Smooth muscle cell of the brain vasculature (primary cell): ENCODE measurements at places on chromosomes 11 and 22.

GRCh38 chr11:65496304-65497140, 2.3 kb upstream of the MALAT1 start:
- no peak for DNase-seq

GRCh38 chr22:28410050-28410816, 269.4 kb downstream of the TTC28 start:
- no peak for DNase-seq

GRCh38 chr22:31929167-31929930, 15.0 kb upstream of the YWHAH start:
- DNase-seq: no peak

GRCh38 chr11:122963961-122964360, 17.7 kb downstream of the BSX start:
- no peak for DNase-seq

GRCh38 chr11:107293677-107294344, 163.8 kb downstream of the CWF19L2 start:
- no peak for DNase-seq

- DNase-seq: no peak
Measured at GRCh38 chr11:47099214-47099917, 77.3 kb downstream of the ARFGAP2 start.

- no peak for DNase-seq
Measured at GRCh38 chr11:73445980-73446379, 69.8 kb downstream of the RELT start.

DNA sequence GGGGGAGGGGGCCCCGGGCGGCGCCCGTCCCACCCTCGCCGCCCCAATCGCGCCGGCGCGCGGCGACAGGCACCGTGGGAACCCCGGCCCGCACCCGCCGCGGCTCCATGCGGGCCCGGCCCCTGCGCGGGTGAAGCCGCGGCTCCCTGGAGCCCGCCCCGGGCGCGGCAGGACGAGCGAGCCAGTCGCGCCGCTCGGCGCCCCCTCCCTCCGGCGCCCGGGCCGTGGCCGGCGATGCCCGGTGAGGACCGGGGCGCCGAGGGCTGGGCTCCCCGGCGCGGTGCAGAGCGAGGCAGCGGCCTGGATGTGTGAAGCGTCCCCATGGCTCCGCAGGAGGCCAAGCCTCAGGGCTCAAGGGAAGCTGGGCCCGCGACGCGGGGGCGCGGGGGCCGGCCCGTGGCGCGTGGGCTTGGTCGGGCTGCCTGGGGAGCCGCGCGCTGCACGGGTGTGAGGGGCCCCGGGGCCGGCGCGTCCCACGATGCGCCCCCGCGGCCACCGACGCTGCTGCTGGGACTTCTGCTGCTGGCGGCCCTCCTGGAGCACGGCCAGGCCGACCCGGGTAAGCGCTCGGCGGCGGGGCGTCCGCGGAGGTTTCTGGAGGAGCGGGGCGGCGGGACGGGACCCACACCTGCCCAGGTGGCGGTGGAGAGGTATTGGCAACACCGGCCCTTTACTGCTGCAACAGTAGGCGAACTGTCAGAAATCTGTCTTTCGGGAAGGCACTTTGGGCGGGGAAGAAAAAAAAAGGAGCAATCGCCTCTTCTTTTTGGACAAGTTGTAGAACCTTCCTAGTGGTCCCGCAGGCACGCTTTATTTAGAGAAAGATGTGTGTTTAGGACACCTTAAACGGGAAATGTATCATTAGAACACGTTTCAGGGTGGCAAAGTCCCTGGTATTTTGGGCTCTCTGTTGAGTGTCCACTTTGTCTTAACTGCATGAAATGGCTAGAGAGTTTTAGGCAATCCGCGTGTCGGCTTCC, 119.4 kb downstream of the HIPK3 start:
- DNase-seq: no peak

DNA sequence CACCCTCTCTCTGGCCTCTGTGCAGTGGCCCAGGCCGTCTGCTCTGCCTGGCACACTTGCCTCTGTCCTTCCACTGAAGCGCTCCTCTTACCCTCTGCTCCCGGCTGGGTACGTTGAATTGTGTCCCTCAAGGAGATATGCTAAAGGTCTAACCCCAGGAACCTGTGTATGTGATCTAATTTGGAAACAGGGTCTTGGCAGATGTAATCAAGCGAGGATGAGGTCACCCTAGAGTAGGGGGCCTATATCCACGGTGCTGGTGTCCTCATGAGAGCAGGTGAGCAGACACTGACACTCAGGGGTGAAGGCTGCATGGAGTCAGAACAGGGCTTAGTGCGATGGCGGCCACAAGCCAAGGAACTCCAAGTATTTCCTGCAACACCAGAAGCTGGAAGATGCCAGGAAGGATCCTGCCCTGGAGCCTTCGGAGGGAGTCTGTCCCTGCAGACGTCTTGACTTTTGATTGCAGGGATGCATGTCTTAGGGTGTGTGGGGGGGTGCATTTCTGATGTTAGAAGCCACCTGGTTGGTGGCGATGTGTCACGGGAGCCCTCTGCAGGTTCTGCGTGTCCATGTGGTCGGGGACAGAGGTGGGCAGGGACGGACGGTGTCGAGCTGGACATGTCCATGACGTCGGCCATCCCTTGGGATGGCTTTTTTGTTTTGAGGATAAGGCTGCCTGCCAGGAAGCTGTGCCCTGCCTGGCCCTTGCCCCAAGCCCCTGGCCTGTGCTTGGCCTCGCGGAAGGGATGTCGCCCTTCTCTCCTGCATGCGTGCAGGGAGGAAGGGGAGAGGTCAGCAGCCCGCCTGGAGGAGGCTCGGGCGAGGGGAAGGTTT, 68.6 kb downstream of the LRP5 start:
- no peak for DNase-seq

DNA sequence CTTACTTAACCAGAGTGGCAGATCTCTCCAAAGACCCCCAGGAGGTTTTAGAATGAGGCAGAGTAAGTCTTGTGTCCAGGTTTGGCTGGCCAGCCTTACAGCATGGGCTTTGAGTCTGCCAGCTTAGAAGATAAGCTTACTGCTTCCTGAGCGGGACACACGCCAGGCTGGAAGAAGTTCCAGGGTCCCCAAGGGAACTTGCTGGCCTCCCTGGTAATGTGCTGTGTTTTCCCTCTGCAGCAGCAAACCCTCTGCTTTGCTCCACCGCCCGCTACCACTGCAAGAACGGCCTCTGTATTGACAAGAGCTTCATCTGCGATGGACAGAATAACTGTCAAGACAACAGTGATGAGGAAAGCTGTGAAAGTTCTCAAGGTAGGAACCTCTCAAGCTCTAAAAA, 154.2 kb downstream of the LDLRAD3 start:
- no peak for DNase-seq

DNA sequence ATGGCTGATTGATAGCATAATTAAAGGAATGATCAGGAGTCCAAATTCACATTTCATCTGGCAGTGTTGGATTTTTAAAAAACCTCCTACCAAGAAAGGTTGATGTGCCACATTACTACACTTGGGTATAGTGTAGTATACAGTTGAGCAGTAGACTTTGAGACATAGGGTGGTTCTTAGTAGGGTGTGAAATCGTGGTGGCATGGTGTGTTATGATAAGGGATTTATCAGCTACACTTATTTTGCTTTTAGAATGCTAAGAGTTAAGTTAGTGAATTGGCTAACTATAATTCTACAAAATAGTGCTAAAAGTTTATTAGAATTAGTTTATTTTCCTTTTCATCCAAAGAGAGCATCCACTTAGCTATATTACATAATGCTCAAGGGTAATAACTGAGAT, 13.1 kb downstream of the TBCEL start:
- no peak for DNase-seq

DNA sequence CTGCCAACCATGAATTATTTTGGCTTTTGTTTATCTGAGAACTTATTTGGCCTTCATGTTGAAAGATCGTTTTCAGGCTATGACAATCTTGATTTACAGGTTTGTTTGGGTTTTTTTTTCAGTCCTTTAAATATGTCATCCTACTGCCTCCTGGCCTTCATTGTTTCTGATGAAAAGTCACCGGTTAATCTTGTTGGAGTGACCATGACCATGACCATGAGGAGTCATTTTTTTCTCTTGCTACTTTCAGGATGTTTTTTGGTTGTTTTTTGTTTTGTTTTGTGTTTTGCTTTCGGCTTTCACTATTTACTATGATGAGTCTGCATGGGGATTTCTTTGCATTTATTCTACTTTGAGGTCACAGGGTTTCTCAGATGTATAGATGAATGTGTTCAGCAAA, 81.6 kb downstream of the BRD1 start:
- no peak for DNase-seq

GRCh38 chr11:118714816-118715215, 35.4 kb upstream of the TREH start:
- DNase-seq: no peak

DNA sequence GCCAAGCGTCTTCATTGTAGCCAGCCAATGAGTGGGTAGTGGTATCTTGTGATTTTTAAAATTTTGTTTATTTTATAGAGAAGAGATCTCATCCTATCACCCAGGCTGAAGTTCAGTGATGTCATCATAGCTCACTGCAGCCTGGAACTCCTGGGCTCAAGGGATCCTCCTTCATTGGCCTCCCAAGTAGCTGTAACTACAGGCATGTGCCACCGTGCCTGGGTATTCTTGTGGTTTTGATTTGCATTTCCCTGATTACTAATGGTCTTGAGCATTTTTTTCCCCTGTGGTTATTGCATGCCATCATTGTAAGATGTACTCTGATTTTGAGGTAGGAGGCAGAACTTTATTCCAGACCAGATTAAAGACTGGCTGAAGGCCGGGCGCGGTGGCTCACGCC, 2.4 kb upstream of the DENND6B start:
- no peak for DNase-seq

GRCh38 chr22:24504540-24504939, 9.4 kb downstream of the UPB1 start:
- DNase-seq: no peak

DNA sequence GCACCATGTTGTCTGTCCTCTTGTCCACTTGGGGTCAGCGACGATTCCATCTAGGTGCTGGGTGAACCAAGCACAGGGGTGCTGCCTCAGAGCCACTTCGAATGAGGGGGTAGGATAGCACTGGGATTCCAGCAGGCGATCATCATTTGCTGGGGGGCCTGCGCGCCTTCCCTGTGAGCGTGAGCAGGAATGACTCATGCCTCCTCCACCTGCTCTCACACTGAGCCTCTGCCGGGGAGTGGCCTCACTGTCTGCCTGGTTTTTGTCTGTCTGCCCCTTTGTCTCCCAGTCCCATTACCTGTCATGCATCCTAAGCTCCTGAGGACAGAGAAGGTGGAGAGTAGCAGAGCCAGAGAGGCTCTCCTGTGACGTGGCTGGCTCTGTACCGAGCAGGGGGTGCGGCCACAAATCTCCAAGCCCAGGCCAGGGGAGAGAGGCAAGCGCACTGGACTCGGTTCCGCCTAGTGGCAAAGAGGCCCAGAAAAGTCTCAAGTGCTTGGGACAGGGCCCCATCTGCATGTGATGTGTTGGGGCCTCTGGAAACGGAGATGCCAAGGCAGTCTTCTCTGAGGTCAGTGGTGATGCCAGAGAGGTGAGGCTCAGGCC, 30.8 kb downstream of the RSPH14 start:
- no peak for DNase-seq
